ENCODE measurements at places on chromosomes 1 and 21.

DNA sequence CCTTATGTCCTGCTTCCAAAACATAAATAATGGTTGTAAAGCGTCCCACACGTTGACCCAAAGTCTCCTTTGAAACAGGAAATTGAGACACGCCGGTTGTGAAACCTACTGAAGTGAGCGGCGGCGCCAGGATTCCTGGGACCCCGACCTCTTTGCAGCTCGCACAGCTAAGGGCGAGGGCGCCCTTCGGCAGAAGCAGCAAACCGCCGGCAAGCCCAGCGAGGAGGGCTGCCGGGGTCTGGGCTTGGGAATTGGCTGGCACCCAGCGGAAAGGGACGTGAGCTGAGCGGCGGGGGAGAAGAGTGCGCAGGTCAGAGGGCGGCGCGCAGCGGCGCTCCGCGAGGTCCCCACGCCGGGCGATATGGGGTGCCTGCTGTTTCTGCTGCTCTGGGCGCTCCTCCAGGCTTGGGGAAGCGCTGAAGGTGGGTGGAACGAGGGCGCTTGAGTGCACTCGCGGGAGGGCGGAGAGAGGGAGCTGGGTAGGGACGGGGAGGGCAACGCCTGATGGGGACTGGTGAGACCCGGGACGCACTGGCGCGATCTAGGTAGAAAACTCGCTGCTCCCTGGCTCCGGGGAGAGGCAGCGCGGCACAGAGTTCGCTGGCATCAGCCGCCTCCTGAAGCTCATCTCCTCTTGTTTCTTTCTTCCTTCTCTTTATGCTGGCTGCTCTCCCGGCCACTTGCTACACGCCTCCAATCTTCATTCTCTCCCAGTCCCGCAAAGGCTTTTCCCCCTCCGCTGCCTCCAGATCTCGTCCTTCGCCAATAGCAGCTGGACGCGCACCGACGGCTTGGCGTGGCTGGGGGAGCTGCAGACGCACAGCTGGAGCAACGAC lies at the start of gene CD1D:
Gene CD1D (plus strand): TSS at position 155 of the 836 bp plus-strand sequence. CDS start 207 bp downstream, at position 362.
- DNase-seq: peak; percentile 72

- DNase-seq: no peak
These were observed 404.3 kb downstream of the NTNG1 start for GRCh38 chr1:107545056-107545577.

GRCh38 chr1:66041654-66042053 lies 249.0 kb downstream of the PDE4B start:
- no peak for DNase-seq

DNA sequence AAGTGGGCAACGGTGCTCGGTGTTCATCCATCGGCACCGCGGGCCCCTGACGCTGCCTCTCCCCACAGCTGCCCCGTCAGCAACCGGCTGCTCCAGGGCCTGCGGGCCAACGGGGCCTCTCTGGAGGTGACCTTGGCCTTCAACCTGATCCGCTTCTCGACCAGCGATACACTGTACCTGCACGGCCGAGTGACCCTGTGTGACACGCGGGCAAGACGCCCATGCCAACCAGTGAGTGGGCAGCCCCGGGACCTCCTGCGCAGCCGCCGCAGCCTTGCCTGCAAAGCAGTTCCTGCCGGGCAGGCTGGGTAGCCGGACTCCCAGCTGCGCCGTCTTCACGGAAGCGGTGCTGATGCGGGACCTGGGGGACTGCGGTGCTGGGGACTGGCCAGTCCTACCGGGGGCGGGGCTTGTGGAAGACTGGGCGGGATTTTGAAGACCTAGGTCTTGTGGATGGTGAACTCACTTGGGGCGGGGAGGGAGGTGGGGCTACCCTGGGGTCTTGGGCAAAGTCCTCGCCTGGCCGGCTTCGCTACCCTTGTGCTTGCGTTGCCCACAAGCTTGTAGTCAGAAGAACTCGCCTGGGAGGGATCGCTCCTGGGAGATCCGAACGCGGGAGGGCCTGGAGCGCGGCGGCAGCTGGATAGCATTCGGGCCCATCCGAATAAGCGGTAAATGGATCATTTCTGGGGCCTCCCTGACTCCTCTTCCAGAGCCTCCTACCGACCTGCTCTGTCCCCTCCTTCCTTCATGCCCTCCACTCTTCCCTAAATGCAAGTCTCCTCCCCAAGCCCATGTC lies 8.8 kb upstream of the CEP85 start:
- DNase-seq: no peak

DNA sequence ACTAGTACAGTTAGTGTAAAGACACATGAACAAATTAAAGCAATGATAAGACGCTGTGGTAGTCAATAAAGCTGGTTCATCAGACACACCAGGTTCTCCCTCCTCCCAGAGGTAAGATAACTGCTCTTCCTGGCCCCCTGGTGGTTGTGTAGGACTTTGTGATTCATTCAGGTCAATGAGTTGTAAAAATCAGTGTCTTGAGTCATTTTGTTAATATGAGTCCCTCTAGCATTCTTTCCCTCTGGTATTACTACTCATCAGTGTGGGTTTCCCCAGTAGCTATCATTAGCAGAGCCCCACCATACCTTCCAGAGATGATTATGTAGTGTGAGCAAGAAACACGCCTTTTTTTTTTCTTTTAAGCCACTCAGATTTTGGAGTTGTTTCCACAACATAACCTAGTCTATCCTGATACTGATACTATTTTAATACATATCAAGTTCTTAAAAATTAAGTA lies 3.6 kb upstream of the SETDB1 start:
- peak; percentile 73 for DNase-seq

All from inflammatory macrophage (primary cell).